ENCODE measurements at places on chromosomes 2 and 18.

GRCh38 chr2:127052057-127052770, 54.7 kb downstream of the BIN1 start:
- DNase-seq, result no peak

GRCh38 chr2:45746888-45747287, 95.4 kb downstream of the PRKCE start:
- DNase-seq, result no peak

- no peak for DNase-seq
Measured at GRCh38 chr2:239671471-239671870, 270.7 kb upstream of the HDAC4 start.

- DNase-seq, result no peak
Measured at GRCh38 chr2:129781749-129782632, 197.5 kb upstream of the RAB6C start.

GRCh38 chr2:10103179-10103578, 19.4 kb upstream of the RRM2 start:
- no peak for DNase-seq

GRCh38 chr2:15307526-15307925, 253.6 kb downstream of the NBAS start:
- no peak for DNase-seq

- no peak for DNase-seq
Measured at GRCh38 chr2:22282916-22283315, 1102.1 kb upstream of the KLHL29 start.

DNA sequence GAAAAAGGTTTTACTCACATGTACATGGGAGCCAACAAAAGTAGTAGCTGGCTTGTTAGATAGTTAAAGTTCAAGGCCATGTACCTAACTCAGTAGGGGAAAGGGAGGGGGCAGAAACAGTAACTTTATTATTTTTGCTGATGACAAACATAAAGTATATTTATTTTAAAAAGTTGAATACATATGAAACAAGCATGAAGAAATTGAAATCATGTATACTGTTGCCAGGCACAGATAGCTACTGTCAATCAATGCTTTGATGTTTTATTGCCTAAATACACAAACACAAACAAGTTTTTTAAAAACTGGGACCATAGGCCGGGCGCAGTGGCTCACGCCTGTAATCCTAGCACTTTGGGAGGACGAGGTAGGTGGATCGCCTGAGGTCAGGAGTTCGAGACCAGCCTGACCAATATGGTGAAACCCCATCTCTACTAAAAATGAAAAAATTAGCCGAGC, 7.6 kb upstream of the PSD4 start:
- DNase-seq, result no peak

- no peak for DNase-seq
Measured at GRCh38 chr2:219398721-219399363, 11.1 kb upstream of the DNPEP start.

- DNase-seq, result no peak
Measured at GRCh38 chr2:187546762-187547333, 7.4 kb downstream of the TFPI start.

Measured in CD4-positive, alpha-beta T cell treated with Interleukin-10 for 1 hour (primary cell).